CD8-positive, alpha-beta memory T cell (primary cell): ENCODE measurements at places on chromosomes 7 and 10.

GRCh38 chr10:21388589-21388988 lies 136.9 kb downstream of the SKIDA1 start:
- DNase-seq: no peak

DNA sequence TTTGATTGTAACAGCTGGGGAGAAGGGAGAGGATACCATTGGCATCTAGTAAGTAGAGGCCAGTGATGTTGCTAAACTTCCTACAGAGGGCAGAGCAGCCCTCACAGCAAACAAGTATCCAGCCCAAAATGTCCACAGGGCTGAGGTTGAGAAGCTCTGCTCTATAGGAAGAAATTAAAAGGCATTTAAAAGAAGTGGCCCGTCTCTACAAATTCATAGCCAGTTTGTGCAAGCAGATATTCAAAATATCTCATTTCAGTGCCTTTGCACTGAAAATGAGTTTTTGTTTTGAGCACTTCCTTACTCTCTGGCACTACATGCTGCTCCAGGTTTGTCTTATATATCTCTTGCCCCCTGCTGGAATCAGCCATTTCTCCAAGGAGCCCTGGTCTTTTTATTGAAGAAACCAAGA lies 330.0 kb downstream of the BBS9 start:
- no peak for DNase-seq

- peak; percentile 59 for DNase-seq
Measured at GRCh38 chr7:100674411-100675104, 1.0 kb downstream of the GNB2 start.

- no peak for DNase-seq
Measured at GRCh38 chr10:56135828-56136227, 225.2 kb downstream of the ZWINT start.

DNA sequence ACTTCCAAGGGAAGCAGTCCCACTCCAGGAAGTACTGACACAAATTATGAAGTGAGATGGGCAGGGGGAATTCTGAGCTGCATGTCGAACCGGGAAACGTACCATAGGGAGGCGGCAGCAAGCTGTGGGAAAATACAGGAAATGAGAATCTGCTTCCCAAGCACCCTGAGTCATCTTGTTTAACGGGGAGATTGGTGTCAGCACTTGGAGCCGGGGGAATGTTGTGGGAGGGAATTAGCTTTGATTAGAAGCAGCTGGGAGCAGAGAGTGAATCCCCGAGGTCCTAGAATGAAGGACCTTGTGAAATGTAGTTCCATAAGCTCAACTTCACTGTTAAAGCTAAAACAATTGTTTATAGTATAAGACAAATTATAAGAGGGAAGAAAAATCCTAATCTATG lies 141.4 kb upstream of the PRKCQ start:
- no peak for DNase-seq

DNA sequence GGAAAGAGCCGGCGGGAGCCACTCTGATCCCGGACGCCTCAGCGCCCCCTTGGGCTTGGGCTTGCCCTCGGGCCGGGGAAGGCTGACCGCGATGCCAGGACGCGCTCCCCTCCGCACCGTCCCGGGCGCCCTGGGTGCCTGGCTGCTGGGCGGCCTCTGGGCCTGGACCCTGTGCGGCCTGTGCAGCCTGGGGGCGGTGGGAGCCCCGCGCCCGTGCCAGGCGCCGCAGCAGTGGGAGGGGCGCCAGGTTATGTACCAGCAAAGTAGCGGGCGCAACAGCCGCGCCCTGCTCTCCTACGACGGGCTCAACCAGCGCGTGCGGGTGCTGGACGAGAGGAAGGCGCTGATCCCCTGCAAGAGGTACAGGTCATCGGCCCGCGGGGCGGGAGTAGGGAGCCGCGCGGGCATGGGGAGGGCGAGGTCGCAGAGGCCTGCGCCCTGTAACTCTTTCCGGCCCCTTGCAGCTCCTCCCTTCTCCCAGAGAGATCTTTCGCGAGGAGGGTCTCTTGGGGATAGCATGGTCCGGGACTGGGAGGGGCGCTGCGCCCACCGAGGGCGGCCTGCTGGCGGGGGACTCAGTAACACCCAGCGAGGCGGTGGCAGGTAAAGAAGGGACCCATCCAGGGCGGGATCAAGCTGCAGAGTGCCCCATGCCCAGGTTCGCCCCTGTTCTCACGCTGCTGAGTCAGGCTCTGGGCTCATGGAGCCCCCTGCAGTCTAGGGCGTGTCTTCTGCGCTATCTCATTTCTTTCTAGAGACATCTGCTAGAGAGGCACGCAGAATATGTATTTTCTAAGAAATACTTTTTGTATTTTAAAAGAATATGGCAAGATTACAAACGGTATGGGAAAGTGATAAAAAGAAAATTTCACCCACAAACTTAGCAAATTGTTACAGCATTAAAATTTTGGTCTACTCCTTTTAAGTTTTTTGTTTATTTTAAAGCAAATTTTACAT lies 687 bp downstream of the EPDR1 start:
- DNase-seq: no peak

GRCh38 chr10:28307267-28307666 lies 4.4 kb upstream of the MPP7 start:
- DNase-seq: no peak

- DNase-seq: no peak
Measured at GRCh38 chr7:121331574-121331973, 2.8 kb downstream of the WNT16 start.

- no peak for DNase-seq
Measured at GRCh38 chr10:74587109-74587854, 239.1 kb upstream of the KAT6B start.

GRCh38 chr10:17710181-17710580 lies 41.8 kb upstream of the TMEM236 start:
- no peak for DNase-seq

- DNase-seq: no peak
Measured at GRCh38 chr7:67882843-67883242, 886.2 kb downstream of the TYW1 start.

DNA sequence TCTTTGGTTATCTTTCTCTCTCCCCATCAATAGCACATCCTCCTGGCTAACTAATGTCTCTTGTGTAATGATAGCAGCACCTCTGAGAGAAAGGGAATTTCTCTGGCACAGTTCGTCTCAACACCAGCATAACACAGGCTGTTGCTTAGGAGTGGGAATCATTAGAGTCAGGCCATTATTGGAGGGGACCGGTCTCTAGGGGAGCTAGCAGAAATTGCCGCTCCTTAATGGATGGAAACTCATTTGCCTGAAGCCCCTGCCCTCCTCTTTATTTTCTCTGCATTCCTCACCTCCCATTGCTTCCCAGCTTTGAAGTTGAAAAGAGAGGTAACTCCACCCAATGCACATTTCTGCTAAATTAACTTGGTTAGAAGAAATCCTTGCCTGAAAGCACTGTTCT lies 11.9 kb downstream of the LRRC4 start:
- no peak for DNase-seq

DNA sequence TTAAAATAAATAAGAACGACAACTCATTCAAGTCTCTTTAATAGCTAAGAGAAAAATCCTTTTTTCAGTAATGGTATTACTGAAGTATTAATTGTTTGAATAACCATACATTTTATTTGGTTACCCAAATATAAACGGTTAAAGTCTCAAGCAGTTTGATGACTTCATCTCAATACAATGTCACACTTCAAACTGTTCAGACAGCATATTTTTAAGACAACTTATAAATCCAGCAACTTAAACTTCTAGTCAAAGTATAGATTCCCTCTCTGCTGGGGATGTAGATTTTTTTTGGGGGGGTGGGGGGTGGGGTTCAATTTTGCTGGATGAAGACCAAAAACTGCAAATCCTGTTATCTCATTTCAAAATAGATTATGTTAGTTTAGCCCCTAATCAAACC lies 42.0 kb downstream of the GNA12 start:
- DNase-seq: no peak

DNA sequence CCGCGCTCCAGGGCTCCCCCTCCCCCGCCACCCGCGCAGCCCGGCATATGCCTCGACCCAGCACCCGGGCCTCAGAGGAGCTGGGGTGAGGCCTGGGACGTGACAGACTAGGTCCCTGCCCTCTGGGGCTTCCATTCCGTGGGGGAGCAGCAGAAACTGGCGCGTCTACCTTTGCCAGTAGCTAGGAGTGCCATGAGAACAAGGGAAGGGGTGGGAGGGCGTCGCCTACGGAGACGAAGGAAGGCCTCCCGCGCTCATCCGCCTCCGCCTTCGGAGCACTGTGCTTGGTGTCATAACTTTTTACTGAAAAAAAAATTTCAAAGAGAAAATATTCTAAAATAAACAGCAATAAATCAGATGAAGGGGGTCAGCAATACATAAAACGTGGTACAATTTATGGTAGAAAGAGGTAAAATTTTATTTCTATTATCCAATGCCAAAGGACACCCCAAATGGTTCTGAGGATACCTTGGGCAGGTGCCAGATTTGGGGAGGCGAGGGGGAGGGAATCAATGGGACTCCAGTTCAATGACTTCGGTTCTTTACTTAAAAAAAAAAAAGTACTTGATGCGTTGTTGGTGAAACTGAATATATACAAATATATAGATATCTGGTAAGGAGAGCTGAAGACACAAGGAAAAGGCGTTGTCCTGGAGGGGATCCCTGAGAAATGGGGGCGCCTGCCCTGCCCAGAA lies 35.1 kb upstream of the GRID1 start:
- no peak for DNase-seq

- no peak for DNase-seq
Measured at GRCh38 chr7:11767148-11767547, 64.8 kb downstream of the THSD7A start.

GRCh38 chr7:71679480-71679879 lies 547.5 kb downstream of the GALNT17 start:
- DNase-seq: no peak

DNA sequence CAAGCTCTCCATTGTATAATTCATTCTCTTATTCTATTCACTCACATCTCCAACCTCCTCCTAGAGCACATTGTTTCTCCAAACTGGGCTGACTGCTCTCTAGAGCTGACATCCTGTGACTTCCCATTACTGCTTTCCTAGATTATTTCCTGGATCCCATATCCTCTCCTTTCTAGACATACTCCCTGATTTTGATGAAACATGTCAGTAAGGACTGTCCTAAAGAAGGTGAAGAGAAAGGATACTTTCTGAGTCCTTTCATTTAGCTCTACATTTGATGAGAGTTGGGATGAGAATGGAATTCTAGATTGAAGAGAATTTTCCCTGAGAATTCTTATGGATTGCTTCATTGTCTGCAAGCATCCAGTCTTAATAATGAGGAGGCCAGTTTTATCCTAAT lies 78.8 kb downstream of the CNNM2 start:
- DNase-seq: no peak

DNA sequence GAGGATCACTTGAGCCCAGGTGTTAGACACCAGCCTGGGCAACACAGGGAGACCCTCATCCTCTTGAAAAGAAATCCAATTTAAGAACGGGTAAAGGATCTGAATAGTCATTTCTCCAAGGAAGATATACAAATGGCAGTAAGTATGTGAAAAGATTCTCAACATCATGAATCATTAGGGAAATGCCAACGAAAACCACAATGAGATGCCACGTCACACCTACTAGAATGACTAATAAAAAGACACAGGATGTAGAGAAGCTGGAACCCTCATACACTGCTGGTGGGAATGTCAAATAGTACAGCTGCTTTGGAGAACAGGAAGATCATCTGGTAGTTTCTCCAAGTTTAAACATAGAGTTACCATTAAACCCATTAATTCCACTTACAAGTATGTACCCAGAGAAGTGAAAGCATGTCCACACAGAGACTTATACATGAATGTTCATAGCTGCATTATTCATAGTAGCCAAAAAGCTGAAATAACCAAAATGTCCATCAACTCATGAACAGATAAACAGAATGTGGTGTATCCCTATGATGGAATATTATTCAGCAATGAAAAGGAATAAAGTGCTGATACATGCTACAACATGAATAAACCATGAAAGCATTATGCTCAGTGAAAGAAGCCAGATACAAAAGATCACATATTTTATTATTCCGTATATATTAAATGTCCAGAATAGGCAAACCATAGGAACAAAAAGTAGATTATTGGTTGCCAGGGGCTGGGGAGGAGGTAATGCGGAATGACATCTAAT lies 13.1 kb upstream of the ZMIZ2 start:
- peak; percentile 54 for DNase-seq

GRCh38 chr7:151920488-151920887 lies 35.8 kb upstream of the GALNTL5 start:
- DNase-seq: no peak

GRCh38 chr7:77498659-77499379 lies 38.3 kb upstream of the PTPN12 start:
- no peak for DNase-seq

GRCh38 chr10:69051710-69052487 lies 36.0 kb upstream of the SRGN start:
- no peak for DNase-seq

DNA sequence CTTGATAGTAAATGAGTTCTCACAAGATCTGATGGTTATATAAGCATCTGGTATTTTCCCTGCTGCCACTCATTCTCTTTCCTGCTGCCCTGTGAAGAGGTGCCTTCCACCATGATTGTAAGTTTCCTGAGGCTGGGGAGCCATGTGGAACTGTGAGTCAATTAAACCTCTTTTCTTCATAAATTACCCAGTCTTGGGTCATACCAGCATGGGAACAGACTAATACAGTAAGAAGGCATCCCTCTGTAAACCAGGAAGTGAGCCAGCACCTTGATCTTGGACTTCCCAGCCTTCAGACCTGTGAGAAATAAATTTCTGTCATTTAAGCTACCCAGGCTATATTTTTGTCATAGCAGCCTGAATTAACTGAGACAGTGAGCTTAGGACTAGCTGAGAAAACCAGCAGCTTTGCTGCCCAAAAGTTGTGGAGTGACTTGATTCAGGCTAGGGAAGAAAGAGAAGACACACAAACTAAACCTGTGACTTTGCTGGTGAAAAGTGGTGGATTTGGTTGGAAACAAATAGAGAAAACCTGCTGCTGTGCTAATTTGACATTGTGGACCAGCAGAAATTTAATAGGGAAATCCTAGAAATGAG lies 29.7 kb downstream of the PALS2 start:
- DNase-seq: no peak

DNA sequence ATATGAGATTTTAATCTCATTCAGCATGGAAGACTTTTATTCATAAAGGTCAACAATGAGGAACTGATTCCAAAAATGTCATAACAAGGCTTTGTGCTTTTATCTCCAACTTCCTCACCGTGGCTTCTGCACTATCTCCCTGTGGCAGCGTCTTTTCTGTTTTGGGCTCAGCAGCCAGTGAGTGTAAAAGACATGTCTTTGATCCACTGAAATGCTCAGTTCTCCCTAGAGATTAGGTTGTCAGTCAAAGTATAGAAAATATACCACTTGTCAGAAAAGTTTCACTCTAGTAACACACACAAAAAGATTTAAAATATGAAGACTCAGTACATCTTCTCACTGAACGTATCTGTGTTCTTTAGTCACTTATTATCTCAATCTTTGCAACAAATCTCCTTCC lies 901.8 kb upstream of the ZWINT start:
- DNase-seq: no peak

DNA sequence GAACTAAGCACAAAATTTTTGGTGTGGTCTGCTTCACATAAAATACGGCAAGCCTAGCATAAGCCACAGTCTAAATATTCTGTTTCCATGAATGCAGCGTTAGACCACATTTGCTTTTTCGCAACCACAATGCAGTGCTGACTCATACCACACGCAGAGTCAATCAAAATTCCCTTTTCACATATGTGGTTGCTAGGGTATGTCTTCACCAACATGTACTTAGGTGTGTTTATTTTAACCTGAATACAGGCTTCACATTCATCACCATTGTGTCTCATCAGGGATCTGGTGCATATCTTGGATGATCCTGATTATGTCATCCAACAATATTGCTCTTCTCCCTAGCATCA lies 90.8 kb downstream of the CHN2 start:
- DNase-seq: peak; percentile 6

- DNase-seq: no peak
Measured at GRCh38 chr10:1043532-1043995, 5.4 kb downstream of the IDI1 start.
